Gastrocnemius medialis (tissue), 4 donors: ENCODE measurements at places on chromosomes 3 and 15. TPM values are rescaled to one million over a fixed set of nuclear protein-coding genes. Genes with fewer than 3 reads are reported as not detected.

GOLGA6D gene
- not detected for total RNA-seq

DNA sequence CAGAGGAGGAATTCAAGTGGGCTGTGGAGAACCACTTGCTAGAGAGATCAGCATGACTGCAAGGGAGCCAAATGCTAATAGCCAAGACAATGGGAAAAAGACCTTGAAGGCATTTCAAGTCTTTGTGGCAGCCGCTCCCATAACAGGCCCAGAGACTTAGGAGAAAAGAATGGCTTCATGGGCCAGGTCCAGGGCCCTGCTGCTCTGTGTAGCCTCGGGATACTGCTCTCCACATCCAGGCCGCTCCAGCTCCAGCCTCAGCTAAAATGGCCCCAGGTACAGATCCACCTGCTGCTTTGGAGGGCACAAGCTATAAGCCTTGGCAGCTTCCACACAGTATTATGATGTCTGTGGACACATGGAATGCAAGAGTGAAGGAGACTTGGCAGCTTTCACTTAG, 157.7 kb downstream of the NECTIN3 start:
- DNase-seq = no peak
- H3K27me3 ChIP-seq = no peaks in the 10 kb centered on the region
- H3K36me3 ChIP-seq = no peaks in the 10 kb centered on the region
- no peak overlapping the region for H3K27ac ChIP-seq
- no peaks in the 10 kb centered on the region for H3K4me1 ChIP-seq
- no peak overlapping the region for H3K4me3 ChIP-seq

- H3K4me3 ChIP-seq = no peak overlapping the region
- H3K27ac ChIP-seq = no peak overlapping the region
- DNase-seq = no peak
- H3K4me1 ChIP-seq = peaks cover 2% of the 10 kb centered on the region
- no peaks in the 10 kb centered on the region for H3K27me3 ChIP-seq
- H3K36me3 ChIP-seq = no peaks in the 10 kb centered on the region
Observed at GRCh38 chr3:23923786-23924185, 6.9 kb downstream of the RPL15 start.

- no peak for DNase-seq
- H3K36me3 ChIP-seq = no peaks in the 10 kb centered on the region
- peaks cover 34% of the 10 kb centered on the region for H3K4me1 ChIP-seq
- no peaks in the 10 kb centered on the region for H3K27me3 ChIP-seq
Observed at GRCh38 chr3:159828542-159828943, 160.1 kb upstream of the IL12A start.

DNA sequence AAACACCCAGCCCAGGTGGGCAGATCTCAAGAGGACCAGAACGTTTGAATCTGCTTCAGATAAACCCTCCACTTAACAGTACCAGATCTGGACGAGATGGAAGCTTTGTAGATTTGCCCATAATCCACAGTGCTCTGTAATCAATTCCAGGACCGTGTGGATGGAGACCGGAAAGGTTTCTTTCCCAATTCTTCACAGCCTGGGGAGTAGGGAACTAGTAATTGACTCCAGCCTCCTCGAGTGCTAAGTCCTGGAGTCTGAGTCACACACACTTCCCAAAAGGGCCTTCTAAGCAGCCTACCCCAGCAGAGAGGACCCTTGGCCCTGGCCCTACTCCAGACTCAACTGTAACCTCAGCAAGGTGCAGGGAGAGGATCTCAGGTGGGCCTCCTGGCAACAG, 56.2 kb upstream of the TSEN2 start:
- no peak for DNase-seq
- H3K27me3 ChIP-seq = peaks cover 5% of the 10 kb centered on the region
- H3K36me3 ChIP-seq = no peaks in the 10 kb centered on the region
- no peaks in the 10 kb centered on the region for H3K4me1 ChIP-seq

- no peaks in the 10 kb centered on the region for H3K27me3 ChIP-seq
- no peak for DNase-seq
- H3K27ac ChIP-seq = no peak overlapping the region
- no peaks in the 10 kb centered on the region for H3K4me1 ChIP-seq
Observed at GRCh38 chr3:106906074-106906473, 471.2 kb upstream of the CCDC54 start.

DNA sequence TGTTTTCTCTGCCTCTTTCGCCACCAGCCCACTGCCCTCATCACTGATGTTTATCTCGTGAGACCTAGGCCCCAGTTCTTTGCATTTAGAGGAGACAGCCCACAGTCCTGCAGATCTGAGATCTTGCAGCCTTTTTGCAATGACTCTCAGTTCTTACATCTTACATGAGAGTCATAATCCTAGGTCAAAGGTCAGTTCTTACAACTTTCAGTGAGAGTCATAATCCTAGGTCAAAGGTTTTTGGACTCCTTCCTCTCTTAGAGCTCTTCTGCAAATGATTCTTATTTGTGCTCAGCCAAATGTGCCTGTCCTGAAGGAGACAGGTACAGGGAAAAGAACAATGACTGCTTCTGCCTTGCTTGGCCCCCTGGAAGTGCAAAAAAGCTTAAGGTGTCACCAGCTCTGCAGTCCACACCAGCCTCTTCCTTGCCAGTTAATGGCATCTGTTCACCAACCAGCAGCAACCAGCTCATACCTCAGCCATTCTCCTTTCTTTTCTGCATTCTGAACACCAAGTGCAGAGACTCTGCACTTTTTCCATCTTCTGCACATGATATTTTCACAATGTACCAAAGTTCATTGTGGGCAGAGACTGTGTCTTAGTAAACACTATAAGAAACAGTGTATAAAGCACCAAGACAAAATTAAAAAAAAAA, 67.1 kb downstream of the ABHD5 start:
- no peak overlapping the region for H3K27ac ChIP-seq
- H3K27me3 ChIP-seq = no peaks in the 10 kb centered on the region
- no peak for DNase-seq
- H3K4me3 ChIP-seq = no peak overlapping the region

GRCh38 chr15:40357723-40358470, at the start of gene DISP2:
Gene DISP2 (plus strand): TSS chr15:40358219. CDS start chr15:40358322, 103 bp downstream.
- no peaks in the 10 kb centered on the region for H3K27me3 ChIP-seq
- no peaks in the 10 kb centered on the region for H3K36me3 ChIP-seq

DNA sequence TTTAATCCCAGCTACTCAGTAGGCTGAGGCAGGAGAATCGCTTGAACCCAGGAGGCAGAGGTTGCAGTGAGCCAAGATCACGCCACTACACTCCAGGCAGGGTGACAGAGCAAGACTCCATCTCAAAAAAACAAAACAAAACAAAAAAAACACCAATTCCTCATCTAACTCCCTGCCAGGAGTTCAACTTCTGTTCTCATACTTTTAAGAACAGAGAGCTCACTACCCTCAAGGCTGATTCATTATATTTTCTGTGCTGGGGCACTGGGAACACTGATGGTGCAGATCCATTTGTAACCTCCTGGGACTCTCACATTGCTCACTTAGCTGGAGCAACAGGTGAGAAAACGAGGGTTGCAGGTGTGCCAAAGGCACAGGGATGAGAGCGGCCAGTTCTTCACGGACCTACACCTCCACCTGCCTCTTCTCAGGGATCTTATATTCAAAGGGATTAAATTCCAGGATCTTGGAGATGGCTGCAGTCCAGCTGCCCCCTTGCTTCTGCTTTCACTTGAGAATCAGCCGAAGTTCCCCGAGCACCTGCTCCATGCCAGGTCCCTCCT, 12.3 kb upstream of the CSK start:
- H3K4me3 ChIP-seq = no peak overlapping the region
- no peak for DNase-seq
- no peaks in the 10 kb centered on the region for H3K36me3 ChIP-seq
- H3K27me3 ChIP-seq = no peaks in the 10 kb centered on the region
- H3K27ac ChIP-seq = no peak overlapping the region

- H3K27me3 ChIP-seq = no peaks in the 10 kb centered on the region
- no peaks in the 10 kb centered on the region for H3K4me1 ChIP-seq
- H3K27ac ChIP-seq = no peak overlapping the region
- no peak for DNase-seq
- no peak overlapping the region for H3K4me3 ChIP-seq
- peaks cover 27% of the 10 kb centered on the region for H3K36me3 ChIP-seq
Observed at GRCh38 chr15:63264688-63265293, 12.6 kb upstream of the APH1B start.
